ENCODE measurements at places on chromosomes 12 and 14.

- no peak for DNase-seq
- no peak overlapping the region for H3K4me3 ChIP-seq
- H3K27me3 ChIP-seq, result peaks cover 3% of the 10 kb centered on the region
- H3K4me1 ChIP-seq, result peaks cover 24% of the 10 kb centered on the region
- peaks cover 16% of the 10 kb centered on the region for H3K36me3 ChIP-seq
Measured at GRCh38 chr12:113898466-113898865, 67.7 kb downstream of the RBM19 start.

DNA sequence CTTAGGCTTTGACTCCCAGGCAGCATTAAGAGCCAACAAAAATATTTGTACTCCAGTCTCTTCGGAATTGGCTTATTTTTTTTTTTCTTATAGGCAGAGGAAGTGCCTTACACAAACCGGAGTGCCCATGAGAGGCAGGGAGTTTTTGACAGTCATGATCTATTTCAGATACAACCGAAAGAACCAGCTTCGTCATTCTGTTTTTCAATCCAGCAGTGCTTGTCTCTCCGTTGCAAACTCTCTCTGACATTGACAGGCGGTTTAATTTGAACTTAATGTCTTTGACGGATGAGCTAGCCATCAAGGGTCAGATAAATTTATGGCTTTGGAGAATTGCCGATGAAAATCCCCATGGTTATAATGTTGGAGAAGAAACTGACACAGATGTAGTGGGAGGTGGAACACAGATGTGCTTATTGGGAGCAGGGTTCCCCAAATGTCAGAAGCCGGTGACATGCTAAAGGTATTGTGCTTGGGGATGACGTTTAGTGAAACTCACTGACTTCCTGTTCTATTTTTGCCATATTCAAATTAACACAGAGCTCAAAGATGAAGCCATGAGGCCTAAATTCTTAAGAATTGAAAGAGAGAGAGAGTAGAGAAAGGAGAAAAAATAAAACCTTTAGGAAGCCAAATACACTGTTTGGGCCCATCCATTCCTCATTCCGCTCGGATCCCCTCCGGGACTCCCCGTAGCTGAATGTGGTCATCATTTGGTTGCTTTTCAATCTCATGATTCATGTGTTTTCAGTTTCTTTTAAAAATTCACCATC, 59.7 kb downstream of the PLXNC1 start:
- peaks cover 14% of the 10 kb centered on the region for H3K4me1 ChIP-seq
- DNase-seq, result no peak
- H3K27ac ChIP-seq, result no peak overlapping the region
- H3K4me3 ChIP-seq, result no peak overlapping the region
- no peaks in the 10 kb centered on the region for H3K36me3 ChIP-seq

- H3K27me3 ChIP-seq, result peaks cover 7% of the 10 kb centered on the region
- H3K27ac ChIP-seq, result no peak overlapping the region
- H3K4me3 ChIP-seq, result no peak overlapping the region
- no peaks in the 10 kb centered on the region for H3K36me3 ChIP-seq
- DNase-seq, result no peak
Measured at GRCh38 chr14:36001936-36002335, 174.6 kb downstream of the PTCSC3 start.

DNA sequence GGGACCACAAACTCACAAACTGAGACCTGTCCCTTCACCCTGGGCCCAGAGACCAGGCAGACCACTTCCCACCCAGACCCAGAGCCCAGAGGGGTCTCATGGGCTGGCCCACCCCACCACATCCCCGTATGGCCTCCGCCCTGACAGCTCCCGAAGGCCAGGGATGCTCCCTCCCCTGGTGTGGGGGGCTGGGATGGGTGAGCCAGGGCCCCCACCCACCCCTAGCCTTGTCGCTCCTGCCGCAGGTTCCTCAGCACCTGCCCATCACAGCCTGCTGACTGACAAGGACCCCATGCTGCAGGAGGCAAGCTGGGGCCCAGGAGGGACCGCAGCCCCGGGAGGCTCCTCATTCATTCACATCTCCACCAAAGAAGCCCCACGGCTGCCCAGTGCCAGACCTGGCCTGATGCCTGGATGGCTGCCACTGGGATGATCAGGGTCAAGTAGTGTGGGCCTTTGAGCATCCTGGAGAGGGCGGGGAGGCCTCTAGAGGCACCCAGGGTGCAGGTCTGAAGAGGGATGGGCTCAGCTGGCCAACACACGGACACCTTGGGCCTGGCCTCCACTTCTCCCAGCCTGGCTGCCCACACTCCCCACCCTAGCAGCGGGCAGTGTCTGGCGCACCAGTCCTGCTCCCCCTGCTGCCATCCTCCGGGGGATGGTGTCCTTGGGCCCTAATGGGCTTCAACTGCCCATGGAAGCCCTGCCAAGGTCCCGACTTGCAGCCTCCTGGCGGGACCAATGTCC, 24.7 kb upstream of the GPR132 start:
- H3K27ac ChIP-seq, result no peak overlapping the region

- H3K4me1 ChIP-seq, result peaks cover 50% of the 10 kb centered on the region
- peaks cover 3% of the 10 kb centered on the region for H3K27me3 ChIP-seq
- H3K27ac ChIP-seq, result no peak overlapping the region
- H3K4me3 ChIP-seq, result no peak overlapping the region
- H3K36me3 ChIP-seq, result peaks cover 19% of the 10 kb centered on the region
- no peak for DNase-seq
Measured at GRCh38 chr14:75915045-75915444, 66.8 kb downstream of the TGFB3 start.
